Left ventricle myocardium inferior (tissue), 1 donor: ENCODE measurements at places on chromosomes 5 and 9.

GRCh38 chr9:69333716-69334115, 8.7 kb downstream of the ENTREP1 start:
- DNase-seq: no peak
- H3K27ac ChIP-seq: no peak overlapping the region
- H3K36me3 ChIP-seq: no peaks in the 10 kb centered on the region
- H3K4me1 ChIP-seq: peaks cover 23% of the 10 kb centered on the region

- H3K4me3 ChIP-seq: no peak overlapping the region
- H3K36me3 ChIP-seq: no peaks in the 10 kb centered on the region
- H3K27ac ChIP-seq: no peak overlapping the region
These were observed 306.5 kb downstream of the MAN2A1 start for GRCh38 chr5:109996246-109996645.

DNA sequence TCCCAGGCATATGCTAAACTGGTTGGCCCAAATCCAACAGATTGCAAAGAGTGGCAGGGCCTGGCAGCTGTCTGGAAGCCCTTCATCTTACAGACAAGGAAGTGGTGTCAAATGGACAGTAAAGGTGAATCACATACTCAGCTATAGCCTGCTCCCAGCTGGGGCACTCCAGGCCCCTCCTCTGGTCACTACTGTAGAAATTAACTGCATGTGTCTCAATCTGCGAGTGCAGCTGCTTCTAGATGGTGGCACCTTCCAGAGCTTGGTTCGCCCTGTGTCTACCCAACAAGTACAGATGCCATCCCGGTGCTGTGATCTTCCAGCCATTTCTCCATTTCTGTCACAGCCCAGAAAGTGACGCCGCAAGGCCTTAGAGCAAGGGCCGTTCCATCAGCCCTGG, 50.2 kb downstream of the OTULIN start:
- DNase-seq: no peak
- H3K36me3 ChIP-seq: peaks cover 81% of the 10 kb centered on the region
- H3K27me3 ChIP-seq: no peaks in the 10 kb centered on the region
- peaks cover 12% of the 10 kb centered on the region for H3K4me1 ChIP-seq

DNA sequence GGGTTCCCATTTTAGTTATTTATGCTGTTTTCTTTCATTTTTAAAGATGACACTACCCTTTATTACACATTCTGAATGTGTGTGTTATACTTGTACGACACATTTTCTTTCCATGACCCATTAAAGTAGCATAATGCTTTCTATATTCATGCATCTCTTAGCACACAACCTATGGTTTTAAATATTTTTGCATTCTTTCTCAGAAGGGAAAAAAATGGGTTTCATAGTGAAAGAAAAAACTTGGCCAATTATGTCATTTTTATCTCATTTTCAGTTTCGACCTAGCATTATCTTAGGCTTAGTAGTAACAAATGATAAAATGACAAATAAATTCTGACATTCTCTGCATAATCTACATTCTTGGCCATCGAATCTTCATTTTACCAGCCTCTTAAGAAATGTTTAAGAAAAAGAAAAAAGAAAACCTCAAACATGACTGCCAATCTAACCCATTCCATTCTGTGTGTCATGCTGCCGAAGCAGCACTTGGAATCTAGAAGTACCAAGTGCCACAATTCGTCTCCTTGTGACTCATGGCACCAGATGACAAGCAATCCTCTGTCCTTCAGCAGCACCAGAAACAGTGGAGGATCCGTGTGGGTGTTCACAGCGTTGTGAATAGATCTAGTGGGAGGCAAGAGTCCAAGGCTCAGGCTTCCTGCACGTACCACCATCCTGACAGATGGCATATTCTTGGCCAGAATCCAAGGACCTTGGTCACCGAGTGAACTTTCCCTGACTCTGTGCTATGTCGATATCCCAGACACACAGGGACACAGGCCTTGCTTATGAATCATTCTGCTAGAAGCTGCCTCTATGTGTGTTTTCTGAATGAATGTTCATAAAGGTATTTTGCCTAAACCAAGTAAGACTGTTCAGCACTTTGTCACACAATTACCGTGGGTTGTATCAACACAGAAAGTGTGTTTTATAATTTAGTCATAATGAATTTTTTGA, 502.7 kb downstream of the NR2F1-AS1 start:
- no peak overlapping the region for H3K4me3 ChIP-seq
- peaks cover 16% of the 10 kb centered on the region for H3K4me1 ChIP-seq
- no peaks in the 10 kb centered on the region for H3K36me3 ChIP-seq
- DNase-seq: peak; percentile 48

GRCh38 chr5:174426851-174427250, 297.5 kb upstream of the MSX2 start:
- H3K36me3 ChIP-seq: no peaks in the 10 kb centered on the region
- peaks cover 48% of the 10 kb centered on the region for H3K27me3 ChIP-seq
- DNase-seq: no peak

- no peak overlapping the region for H3K27ac ChIP-seq
- no peak overlapping the region for H3K4me3 ChIP-seq
- H3K27me3 ChIP-seq: no peaks in the 10 kb centered on the region
- H3K36me3 ChIP-seq: peaks cover 48% of the 10 kb centered on the region
- no peak for DNase-seq
- H3K4me1 ChIP-seq: peaks cover 85% of the 10 kb centered on the region
These were observed 12.1 kb downstream of the MGAT1 start for GRCh38 chr5:180790524-180790923.

GRCh38 chr9:87890837-87891236, 8.2 kb downstream of the SPATA31E1 start:
- H3K4me1 ChIP-seq: no peaks in the 10 kb centered on the region
- no peak overlapping the region for H3K4me3 ChIP-seq
- DNase-seq: no peak
- no peaks in the 10 kb centered on the region for H3K36me3 ChIP-seq
- H3K27ac ChIP-seq: no peak overlapping the region
